Fibroblast of pulmonary artery (primary cell): ENCODE measurements at places on chromosomes 6 and 20.

DNA sequence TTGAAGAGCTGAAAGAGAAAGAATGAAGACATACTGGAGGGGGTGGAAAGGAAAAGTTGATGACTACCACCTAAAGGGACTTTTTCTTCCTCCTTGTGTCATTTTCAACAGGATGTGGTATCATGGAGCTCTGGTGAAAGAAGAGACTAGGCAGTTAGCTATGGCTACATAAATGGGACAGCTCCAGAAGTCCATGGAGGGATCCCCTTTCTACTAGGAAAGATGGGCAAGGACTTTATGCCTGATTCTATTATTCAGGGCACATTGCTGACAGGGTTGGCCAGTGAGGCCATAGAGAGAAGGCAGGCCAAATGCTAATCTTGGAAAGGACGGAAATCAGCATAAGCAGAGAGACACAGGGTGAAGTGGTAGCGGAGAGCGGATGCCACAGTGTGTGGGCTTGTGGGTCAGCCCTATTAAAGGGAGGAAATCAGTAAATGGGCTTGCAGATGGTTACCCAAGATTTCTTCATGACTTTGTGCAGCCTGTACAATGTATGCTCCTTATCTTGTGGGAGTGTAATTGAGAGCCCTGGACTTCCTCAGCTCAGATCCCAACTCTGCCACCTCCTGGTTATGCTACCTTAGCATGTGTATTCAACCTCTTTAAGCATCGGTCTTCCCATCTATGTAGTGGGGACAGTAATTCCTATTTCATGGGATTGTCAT is 77.4 kb upstream of the TMEM170B start:
- DNase-seq, result peak; percentile 62

DNA sequence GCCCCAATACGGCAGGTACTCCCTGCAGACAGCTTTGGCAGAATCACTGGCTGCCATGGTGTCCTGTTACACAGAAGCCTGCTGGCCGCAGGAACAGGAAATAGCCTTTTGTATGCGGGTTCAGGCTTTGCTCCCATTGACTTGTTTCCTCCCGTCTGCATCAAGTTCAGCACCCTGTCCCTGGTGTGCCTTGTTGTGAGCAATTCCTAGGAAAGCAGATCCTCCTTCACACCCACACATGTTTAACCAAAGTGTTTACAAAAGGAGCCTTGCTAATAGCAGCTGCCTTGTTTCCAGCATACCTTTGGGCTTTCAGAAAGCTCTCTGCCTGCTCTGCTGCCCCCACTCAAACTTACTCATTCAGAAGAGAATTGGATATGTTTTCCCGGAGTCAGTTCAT is 127.2 kb upstream of the SUPT3H start:
- peak; percentile 75 for DNase-seq

DNA sequence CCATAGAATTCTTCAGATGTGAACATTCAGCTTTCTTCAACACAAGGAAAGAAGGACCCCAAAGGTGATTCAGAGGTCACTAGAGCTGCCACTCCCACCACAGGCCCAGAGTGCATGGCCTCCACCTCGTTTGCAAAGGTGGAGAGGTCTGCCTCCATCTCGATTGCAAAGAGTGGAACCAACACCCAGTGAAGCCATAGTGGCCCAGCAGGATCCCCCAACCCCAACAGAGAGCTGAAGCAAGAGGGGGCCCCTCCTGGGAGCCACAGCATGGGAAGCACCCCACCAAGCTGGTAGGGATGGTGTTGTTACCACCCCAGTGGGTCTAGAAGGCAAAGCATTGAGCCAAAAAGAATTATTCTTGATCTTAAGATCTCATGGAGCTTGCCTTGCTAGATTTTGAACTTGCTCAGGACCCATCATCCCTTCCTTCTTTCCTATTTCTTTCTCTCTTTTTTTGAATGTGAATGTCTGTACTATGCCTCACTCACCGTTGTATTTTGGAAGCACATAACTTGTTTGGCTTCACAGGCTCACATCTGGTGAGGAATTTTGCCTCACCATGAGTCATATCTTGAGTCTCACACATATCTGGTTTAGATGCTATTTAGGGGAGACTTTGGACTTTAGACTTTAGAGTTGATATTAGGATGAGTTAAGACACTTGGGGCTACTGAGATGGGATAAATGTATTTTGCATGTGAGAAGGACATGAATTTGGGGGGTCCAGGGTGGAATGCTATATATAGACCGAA is 119.2 kb downstream of the ANKRD60 start:
- peak; percentile 14 for DNase-seq

DNA sequence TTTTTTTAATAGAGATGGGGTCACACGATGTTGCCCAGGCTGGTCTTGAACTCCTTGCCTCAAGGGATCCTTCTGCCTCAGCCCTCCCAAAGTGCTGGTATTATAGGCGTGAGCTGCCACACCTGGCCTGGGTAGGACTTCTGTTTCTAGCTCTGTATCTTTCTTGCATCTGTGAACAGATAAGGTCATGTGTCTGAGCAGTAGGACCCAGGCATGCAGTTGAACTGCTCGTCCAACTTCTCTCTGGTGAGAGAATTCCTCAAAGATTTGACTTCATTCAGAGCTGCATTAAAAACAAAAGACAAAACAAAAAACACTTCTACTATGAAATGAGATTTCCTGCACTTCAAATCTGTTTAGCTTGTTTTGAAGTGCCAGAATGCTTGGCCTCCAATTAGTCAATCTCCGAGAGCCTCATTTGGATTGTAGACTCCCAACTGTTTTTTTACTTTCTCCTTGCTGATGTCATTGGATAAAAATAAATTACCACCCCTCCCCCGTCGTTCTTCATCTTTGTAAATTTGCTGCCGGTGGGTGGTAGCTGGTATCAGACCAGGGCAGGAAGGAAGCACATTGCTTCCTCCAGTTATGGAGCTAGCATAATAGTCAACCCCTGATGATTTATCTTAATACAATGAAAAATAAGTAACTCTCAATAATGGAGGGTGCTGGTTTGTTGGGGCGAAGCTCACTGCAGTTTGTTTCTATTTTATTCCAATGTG is 17.6 kb downstream of the CD109 start:
- peak; percentile 26 for DNase-seq

- DNase-seq, result no peak
Observed at GRCh38 chr20:38920851-38921250, 5.4 kb upstream of the FAM83D start.

DNA sequence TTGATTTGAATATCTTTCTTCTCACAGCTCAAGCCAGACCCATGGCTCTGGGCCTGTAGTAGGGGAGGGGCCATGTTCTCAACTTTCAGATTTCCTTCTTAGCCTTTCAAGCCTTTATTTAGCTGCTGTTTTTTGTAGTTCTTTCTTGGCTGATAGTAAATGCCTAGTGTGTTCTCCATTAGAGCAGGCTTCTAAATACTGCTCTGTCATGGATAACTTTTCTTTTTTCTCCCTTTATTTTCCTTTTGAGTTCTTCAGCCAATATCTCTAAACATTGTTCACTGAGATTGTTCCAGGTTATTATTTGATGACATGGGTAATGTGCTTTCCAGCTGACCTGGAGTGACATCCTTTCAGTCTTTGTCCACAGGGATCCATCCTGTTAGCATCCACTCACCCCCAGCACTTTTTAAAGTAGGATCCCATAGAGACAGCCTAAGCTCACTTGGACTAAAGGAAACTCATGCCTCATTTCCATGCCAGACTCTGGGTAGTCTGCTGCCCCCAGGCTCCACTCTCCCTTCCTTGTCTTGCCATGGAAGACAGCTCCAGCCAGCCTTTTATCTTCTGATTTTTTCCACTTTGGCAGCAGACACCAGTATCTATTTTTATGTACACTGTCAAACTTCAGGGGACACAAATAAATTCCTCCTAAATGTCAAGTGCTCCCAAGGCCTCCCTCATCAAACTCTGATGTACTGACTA is 645.6 kb downstream of the RNF144B start:
- no peak for DNase-seq

- DNase-seq, result no peak
Observed at GRCh38 chr6:28337121-28337520, 1.2 kb upstream of the ZSCAN31 start.

DNA sequence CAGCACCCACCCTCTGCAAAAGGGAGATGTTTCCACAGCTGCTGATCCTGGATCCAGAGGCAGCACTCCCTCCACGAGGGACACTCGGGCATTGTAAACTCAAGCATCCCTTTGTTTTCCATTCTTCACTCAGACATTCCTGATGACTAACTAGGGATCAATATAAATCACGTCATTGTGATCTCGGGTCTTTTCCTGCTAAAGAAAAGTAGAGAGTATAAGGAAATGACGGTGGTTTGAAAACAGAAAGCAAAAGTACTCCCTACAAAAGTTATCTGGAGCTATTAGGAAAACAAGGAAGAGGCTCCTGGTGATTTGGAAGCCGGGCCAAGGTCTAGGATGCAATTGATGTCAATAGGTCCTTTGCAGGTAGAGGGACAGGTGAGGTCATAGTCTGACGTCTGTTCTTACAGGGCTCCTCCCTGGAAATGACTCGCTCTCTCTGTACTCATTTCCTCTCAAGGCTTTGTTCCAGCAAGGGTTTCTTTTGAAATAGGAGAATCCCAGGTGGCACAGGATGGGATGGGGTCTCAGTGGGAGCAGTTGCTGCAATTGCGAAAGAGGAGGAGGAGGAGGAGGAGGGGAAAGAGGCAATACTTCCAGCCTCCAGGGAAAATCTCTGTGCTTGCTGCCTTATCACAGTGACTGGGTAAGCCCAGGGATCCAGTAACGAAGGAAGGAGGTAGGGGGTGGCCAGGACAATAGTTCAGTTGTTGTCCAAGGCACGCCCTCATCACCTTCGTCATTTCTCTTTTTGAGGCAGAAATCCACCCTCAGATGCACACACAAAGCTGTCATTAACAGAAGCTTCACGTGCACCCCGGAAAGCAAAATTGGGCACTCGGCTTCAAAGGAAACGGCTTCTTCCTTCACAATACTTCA is 222.8 kb downstream of the LY86 start:
- peak; percentile 89 for DNase-seq
